HepG2 (cell line): ENCODE measurements at places on chromosomes 7 and 10. TPM values are rescaled to one million over a fixed set of nuclear protein-coding genes. Genes with fewer than 3 reads are reported as not detected.
A peak's percentile ranks its signal among the peaks of the same experiment; 100 is the strongest.

- no peak overlapping the region for H3K27ac ChIP-seq
- no peak overlapping the region for H3K4me3 ChIP-seq
- no peak for DNase-seq
- peaks cover 5% of the 10 kb centered on the region for H3K27me3 ChIP-seq
Observed at GRCh38 chr7:128788446-128789412, 3.0 kb upstream of the CCDC136 start.

- H3K27me3 ChIP-seq: no peaks in the 10 kb centered on the region
- H3K27ac ChIP-seq: no peak overlapping the region
- no peak for DNase-seq
- H3K4me1 ChIP-seq: no peaks in the 10 kb centered on the region
Observed at GRCh38 chr7:69218576-69218975, 379.7 kb upstream of the AUTS2 start.

- H3K4me1 ChIP-seq: peaks cover 68% of the 10 kb centered on the region
- H3K4me3 ChIP-seq: no peak overlapping the region
- H3K27ac ChIP-seq: peak overlapping the region; percentile 49
- DNase-seq: no peak
- peaks cover 15% of the 10 kb centered on the region for H3K36me3 ChIP-seq
Observed at GRCh38 chr10:119656760-119657159, 5.6 kb downstream of the BAG3 start.

DNA sequence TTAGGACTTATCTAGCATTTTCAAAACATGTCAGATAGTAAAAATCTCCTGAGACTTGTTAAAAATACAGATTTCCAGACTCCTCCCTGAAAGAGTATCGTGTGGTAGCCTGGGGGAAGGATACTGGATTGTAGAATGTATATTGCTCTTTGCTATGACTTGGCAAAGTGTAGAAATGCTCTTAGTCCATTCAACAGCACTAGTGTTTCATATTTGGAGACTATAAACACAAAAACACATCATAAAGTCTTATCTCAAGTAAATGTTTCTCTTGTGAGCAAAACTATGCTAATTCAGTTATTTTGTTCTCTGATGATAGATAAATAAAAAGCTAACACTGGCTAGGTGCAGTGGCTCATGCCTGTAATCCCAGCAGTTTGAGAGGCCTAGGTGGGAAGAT is 137.5 kb upstream of the PRPS1L1 start:
- no peaks in the 10 kb centered on the region for H3K4me1 ChIP-seq
- no peak overlapping the region for H3K27ac ChIP-seq
- H3K4me3 ChIP-seq: no peak overlapping the region
- H3K36me3 ChIP-seq: no peaks in the 10 kb centered on the region
- no peak for DNase-seq

DNA sequence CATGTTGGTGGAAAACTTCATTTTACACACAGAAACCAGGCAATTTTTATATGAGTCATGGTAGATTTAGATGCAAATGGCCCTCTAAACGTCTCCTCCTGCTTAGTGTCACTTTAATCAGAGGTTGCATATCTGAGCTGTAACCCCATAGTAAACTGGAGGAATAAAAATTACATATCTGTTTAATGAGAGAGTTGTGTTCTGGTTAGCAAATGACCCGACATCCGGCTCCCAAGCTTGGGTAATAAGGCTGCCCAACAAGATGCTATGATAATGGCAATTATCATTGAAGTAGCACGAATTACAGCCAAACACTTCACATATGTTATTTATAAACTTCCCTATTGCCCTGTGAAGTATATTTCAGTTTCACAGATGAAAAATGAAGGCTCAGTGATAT is 10.6 kb upstream of the ADAM12 start:
- peaks cover 5% of the 10 kb centered on the region; the same call in 1 of the 3 replicates for H3K27me3 ChIP-seq
- H3K4me1 ChIP-seq: no peaks in the 10 kb centered on the region
- no peak overlapping the region for H3K27ac ChIP-seq
- no peaks in the 10 kb centered on the region for H3K36me3 ChIP-seq
- H3K4me3 ChIP-seq: no peak overlapping the region

DNA sequence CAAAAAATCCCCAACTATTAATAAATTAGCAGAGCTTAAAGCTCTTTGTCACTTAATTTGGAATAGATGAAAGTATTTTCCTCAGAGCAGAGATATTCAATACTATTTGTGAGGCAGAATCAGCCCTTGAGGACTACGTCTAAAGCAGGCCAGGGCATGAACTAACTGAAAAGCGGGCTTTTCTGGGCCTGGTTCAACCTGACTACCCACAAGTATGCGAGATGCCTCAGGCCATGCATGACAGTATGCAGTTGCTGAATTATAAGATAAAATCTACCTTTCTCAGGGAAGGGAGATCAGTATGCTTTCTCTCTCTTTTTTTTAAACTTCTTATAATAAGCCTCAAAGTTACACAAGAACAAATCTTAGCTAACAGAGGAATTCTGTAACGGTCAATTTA is 20.1 kb downstream of the TMEM168 start:
- no peak for DNase-seq
- H3K27ac ChIP-seq: no peak overlapping the region
- no peaks in the 10 kb centered on the region for H3K36me3 ChIP-seq
- H3K27me3 ChIP-seq: no peaks in the 10 kb centered on the region

- peak overlapping the region; percentile 51 for H3K4me3 ChIP-seq
- H3K27ac ChIP-seq: no peak overlapping the region
- H3K4me1 ChIP-seq: peaks cover 57% of the 10 kb centered on the region
- no peak for DNase-seq
- H3K36me3 ChIP-seq: no peaks in the 10 kb centered on the region
Observed at GRCh38 chr10:73875139-73875475, 752 bp upstream of the CAMK2G start.

GRCh38 chr10:110755781-110756180 is 111.6 kb downstream of the RBM20 start:
- H3K4me3 ChIP-seq: no peak overlapping the region
- DNase-seq: no peak
- no peaks in the 10 kb centered on the region for H3K36me3 ChIP-seq
- H3K27me3 ChIP-seq: no peaks in the 10 kb centered on the region
- H3K4me1 ChIP-seq: no peaks in the 10 kb centered on the region

DNA sequence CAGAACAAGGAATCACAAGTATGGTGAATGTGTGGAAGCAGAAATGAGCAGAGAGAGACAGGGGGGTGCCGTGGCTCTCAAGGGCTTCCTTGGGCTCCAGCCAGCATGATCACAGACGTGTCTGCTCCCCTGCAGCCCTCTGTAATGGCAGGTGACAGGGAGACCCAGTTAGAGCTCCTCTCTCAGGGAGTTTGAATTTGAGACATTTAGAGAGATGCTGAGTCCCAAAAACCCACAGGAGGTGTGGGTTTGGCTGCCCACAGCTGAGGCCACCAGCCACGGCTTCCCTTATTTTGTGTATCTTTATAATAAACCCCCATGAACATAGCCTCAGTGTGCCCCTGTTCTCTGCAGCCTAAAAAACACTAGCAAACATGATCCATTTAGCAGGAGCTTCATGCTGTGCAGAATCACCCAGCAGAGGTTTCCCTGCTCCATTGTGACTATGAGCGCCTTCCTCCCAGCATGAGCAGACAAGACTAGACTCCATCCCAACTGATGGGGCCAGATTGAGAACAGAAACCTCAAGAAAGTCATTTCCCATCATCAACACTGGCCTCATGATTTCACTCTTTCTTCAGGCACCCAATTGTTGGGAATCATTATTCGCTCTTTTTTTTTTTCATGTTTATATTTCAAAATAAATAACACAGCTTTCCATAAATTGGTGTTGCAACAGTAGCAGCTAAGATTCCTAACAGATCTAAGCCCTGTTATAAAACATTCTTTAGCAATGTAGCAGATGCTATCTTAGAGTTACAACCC is 13.4 kb downstream of the NOD1 start:
- no peak overlapping the region for H3K27ac ChIP-seq
- H3K4me1 ChIP-seq: peaks cover 24% of the 10 kb centered on the region
- H3K36me3 ChIP-seq: no peaks in the 10 kb centered on the region
- no peaks in the 10 kb centered on the region for H3K27me3 ChIP-seq
- DNase-seq: no peak

DNA sequence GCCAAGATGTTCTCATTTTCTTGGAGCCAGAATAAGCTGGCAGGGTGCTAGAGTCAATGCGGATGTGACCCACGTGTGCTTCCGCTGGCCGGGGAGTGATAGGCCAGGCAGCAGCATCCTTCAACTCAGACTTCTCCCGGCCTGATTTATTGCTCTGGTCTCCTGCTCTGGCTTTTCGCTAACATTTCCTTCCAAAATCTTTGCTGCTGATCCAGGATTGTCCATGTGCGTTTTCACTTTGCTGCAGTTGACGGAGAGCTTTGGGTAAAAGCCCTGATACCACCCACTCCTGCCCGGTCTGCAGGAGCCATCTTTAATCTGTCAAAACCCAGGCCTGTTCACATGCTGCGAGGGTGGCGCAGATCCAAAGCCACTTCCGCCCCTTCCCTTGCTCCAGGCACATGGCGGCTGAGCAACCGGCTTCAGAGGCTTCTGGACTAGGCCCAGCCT is 106.8 kb downstream of the CYP26A1 start:
- H3K27me3 ChIP-seq: no peaks in the 10 kb centered on the region
- no peak for DNase-seq
- peaks cover under 1% of the 10 kb centered on the region; the same call in 1 of the 2 replicates for H3K4me1 ChIP-seq
- H3K27ac ChIP-seq: no peak overlapping the region
- H3K36me3 ChIP-seq: no peaks in the 10 kb centered on the region

GRCh38 chr7:5050676-5051075 is 5.0 kb downstream of the RBAK start:
- no peak overlapping the region for H3K4me3 ChIP-seq
- DNase-seq: no peak
- H3K27ac ChIP-seq: no peak overlapping the region
- H3K27me3 ChIP-seq: no peaks in the 10 kb centered on the region
- peaks cover 5% of the 10 kb centered on the region; the same call in 1 of the 2 replicates for H3K4me1 ChIP-seq

- no peak overlapping the region for H3K27ac ChIP-seq
- H3K4me1 ChIP-seq: peaks cover under 1% of the 10 kb centered on the region; the same call in 1 of the 2 replicates
Observed at GRCh38 chr7:157603005-157603404, 266.2 kb downstream of the DNAJB6 start.

GRCh38 chr7:5670183-5670935 is 111.1 kb downstream of the RNF216 start:
- DNase-seq: peak; percentile 34
- H3K27ac ChIP-seq: peak overlapping the region; percentile 36
- H3K4me3 ChIP-seq: no peak overlapping the region
- H3K36me3 ChIP-seq: peaks cover 13% of the 10 kb centered on the region; the same call in 2 of the 3 replicates
- peaks cover 15% of the 10 kb centered on the region for H3K4me1 ChIP-seq
- no peaks in the 10 kb centered on the region for H3K27me3 ChIP-seq

- DNase-seq: no peak
- no peak overlapping the region for H3K4me3 ChIP-seq
- no peaks in the 10 kb centered on the region for H3K36me3 ChIP-seq
- H3K4me1 ChIP-seq: no peaks in the 10 kb centered on the region
- H3K27ac ChIP-seq: no peak overlapping the region
Observed at GRCh38 chr7:13778967-13779366, 210.5 kb downstream of the ETV1 start.

DNA sequence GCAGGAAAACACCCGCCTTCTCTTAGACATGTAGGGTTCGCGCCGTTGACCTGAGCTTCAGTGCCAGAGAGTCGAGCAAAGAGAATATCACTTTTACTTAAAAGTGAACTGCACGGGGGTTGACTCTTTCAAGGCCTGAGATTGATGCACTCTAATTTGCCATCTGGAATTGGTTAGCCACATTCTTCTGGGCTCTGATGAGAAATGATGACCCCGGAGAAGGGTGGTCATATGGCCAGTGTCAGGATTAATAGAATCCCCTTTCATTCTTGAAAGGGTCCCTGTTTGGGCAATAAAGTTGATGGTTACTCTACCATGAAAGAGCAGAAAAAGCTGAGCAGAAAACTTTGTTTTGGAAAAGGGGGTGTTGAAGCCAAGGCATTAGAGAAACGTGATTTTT is 31.2 kb downstream of the GRK5 start:
- no peaks in the 10 kb centered on the region for H3K36me3 ChIP-seq
- DNase-seq: no peak
- H3K4me1 ChIP-seq: peaks cover 82% of the 10 kb centered on the region
- H3K4me3 ChIP-seq: no peak overlapping the region

DNA sequence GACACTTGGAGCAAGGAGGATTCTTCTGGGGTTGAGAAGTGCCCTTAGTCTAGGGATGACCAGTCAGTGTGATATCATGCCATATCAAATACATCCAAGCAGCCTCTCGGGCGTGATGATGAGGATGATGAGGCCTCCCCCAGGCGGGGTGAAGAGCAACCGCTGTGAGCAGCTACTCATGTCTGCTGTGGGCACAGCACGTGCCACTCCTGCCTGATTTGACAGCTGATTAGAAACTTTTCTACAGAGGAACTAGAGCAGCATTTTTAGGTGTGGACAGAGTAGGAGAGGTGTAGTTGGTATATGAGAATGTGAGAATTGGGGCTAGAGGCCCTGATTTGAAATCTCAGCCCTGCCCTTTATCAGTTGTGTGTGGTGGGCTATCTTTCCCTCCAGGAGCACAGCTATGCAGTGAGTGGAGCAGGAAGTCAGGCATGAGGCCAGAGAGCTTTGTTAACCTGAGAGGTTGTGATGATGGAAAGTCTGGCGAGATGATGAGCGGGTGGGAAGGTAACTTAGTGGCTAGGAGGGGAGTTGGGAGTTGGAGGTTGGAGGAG is 49.6 kb upstream of the COBL start:
- no peak for DNase-seq
- H3K27ac ChIP-seq: no peak overlapping the region
- no peaks in the 10 kb centered on the region for H3K36me3 ChIP-seq
- peaks cover 16% of the 10 kb centered on the region; the same call in 1 of the 2 replicates for H3K4me1 ChIP-seq

GRCh38 chr10:60664859-60665258 is 113.4 kb upstream of the CDK1 start:
- peaks cover 5% of the 10 kb centered on the region; the same call in 1 of the 2 replicates for H3K4me1 ChIP-seq
- no peak overlapping the region for H3K27ac ChIP-seq
- DNase-seq: no peak
- no peaks in the 10 kb centered on the region for H3K36me3 ChIP-seq
- no peak overlapping the region for H3K4me3 ChIP-seq
- no peaks in the 10 kb centered on the region for H3K27me3 ChIP-seq

GRCh38 chr10:24858288-24859270 is 93.8 kb downstream of the PRTFDC1 start:
- DNase-seq: no peak
- H3K27ac ChIP-seq: no peak overlapping the region
- H3K36me3 ChIP-seq: no peaks in the 10 kb centered on the region
- no peaks in the 10 kb centered on the region for H3K4me1 ChIP-seq
- peaks cover 2% of the 10 kb centered on the region; the same call in 1 of the 2 replicates for H3K27me3 ChIP-seq

DNA sequence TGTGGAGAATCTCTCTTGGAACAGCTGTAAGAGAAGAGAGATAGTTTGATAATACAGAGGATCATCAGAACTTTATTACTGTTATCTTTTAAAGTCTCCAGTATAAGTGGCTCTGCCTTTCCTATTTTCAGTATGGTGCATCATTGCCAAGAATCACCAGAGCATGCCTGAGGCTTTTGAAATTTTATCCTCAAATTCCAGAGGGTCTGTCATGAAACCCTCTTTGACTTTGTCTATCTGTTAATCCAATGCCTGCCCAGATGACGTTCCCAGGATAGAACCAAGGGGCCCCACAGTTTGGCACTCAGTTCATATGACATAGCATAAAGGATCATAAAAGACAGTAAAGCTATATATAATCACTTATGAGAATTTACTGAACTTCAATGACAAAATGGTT is 35.3 kb upstream of the SEMA3C start:
- H3K36me3 ChIP-seq: no peaks in the 10 kb centered on the region
- no peaks in the 10 kb centered on the region for H3K27me3 ChIP-seq
- no peak overlapping the region for H3K27ac ChIP-seq
- H3K4me1 ChIP-seq: no peaks in the 10 kb centered on the region
- DNase-seq: no peak
- no peak overlapping the region for H3K4me3 ChIP-seq

The NEUROD6 gene
- not detected in 2 replicates for total RNA-seq

The PITRM1 gene
- 29.0 and 32.7 TPM in 2 replicates for total RNA-seq

The ERV3-1 gene
- 12.0 and 20.4 TPM in 2 replicates for total RNA-seq

The HIBADH gene
- total RNA-seq: 59.5 and 75.2 TPM in 2 replicates

The MKX gene
- not detected in 2 replicates for total RNA-seq

The IDI2 gene
- total RNA-seq: not detected in 2 replicates

The HEPACAM2 gene
- not detected in 2 replicates for total RNA-seq

The CXCL12 gene
- total RNA-seq: not detected in 2 replicates
